ENCODE measurements at places on chromosomes 16 and 17.
A peak's percentile ranks its signal among the peaks of the same experiment; 100 is the strongest.

GRCh38 chr16:78549366-78549765 lies 449.9 kb downstream of the WWOX start:
- no peak for DNase-seq

DNA sequence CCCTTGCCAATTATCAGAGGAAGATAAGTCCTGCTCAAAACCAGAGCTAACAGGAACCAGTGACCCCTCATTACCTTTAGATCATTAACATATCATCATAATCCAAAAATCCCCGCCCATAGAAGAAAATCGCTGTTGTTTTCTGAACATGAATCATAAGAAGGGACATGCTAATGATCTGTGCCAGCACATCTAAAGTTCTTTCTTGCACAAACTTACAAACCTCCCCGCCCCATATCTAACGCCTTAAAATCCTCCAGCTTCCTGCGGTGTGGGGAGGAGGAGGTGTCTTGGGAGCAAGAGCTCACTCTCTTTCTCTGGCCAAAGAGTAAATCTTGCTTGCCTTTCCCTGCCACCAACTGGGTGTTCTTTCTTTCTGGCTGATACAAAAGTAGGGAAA lies 78.3 kb downstream of the IRX3 start:
- DNase-seq: no peak

DNA sequence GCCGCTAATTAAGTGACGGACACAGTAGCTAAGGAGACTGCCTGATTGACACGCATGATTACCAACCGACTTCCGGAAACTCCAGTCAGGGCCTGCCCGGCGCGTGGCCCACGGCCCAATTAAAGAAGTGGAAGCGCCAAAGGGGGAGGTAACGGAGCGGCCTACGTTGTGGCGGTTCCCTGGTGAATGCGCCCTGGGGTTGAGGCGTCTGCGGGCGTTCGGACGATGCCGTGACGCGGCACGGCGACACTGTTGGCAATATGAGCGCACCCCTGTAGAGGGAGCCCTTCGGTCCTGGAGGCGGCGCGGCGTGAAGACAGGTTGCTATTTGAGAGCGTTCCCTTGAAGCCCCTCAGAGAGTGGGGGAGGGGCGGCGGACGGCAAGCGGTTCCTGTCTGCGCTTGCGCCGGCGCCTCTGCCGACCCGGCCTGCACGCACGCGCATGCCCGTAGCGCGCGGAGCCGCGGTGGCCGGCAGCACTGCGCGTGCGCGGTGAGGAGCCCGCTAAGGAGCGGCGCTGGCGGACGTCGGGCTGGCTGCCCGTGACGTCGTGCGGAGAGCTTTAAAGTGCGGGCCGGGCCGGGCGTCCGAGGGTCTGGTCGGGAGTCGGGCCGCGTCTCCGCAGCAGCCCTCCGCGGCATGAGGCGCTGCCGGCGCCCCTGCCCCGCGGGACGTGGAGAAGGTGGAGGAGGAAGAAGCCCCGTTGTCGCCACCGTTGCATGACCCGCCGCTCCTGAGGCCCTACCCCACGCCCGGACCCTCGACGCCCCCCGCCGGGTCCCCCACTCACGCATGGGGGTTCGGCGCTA lies at the start of gene ALKBH5:
Gene ALKBH5, plus strand, starts transcription at position 495 of the 809 bp plus-strand sequence. CDS start 416 bp downstream, outside the sequence.
- DNase-seq: peak; percentile 99

DNA sequence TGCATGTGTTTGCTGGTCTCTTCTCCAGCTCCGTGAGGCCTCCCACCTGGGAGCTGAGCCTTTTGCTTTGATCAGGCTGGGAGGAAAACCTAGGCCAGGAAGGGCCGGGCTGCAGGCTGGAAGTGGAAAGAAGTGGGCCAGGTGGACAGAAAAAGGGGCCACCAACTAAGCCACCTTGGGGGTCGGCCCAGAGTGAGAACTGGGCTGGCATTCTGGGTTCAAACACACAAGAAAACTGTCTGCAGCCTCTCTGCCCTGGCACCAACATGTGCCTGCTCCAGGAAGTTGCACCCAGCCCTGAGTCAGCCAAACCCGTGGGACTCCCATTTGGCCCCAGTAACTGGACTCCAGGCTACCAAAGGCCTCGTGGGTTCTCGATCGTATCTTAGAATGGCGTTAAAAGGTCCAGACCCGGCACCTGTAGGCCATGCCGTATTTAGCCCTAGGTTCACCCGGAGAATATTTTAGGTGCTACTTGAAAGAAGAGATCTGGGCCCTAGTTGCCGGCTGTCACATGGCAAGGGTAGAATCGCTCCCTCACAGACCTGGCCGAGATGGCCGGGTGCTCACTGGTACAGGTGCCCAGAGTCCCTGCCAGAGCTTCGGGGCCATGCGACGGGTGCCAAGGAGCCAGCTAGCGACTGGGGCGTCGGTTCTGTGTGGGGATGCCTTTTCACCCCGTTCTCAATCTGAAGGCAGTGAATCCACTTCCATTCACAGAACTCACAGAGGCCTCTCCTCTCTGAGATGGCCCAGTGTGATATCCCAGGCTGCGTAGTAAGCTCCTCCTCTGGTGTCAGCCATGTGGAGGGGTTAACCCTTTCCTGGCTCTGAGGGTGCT lies 236.6 kb downstream of the MRTFB start:
- no peak for DNase-seq

DNA sequence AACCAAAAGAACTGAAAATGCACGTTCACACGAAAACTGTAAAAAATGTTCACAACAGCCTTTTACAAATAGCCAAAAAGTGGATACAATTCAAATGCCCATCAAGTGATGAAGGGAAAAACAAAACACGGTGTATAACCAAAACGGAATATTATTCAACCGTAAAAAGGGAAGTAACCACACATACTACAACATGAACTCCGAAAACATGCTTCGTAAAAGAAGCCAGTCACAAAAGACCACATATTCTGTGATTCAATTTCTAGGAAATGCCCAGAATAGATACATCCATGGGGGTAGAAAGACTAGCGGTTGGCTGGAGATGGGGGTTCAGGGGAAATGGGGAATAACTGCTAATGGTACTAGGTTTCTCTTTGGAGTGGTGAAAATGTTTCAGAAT lies 81.5 kb upstream of the TRAP1 start:
- no peak for DNase-seq
